CD4-positive, alpha-beta T cell treated with Interleukin-6 at 100 ng/mL for 8 hours (primary cell): ENCODE measurements at places on chromosomes 2 and 18.

GRCh38 chr18:47964053-47964452 is 33.6 kb upstream of the SMAD2 start:
- no peak for DNase-seq

DNA sequence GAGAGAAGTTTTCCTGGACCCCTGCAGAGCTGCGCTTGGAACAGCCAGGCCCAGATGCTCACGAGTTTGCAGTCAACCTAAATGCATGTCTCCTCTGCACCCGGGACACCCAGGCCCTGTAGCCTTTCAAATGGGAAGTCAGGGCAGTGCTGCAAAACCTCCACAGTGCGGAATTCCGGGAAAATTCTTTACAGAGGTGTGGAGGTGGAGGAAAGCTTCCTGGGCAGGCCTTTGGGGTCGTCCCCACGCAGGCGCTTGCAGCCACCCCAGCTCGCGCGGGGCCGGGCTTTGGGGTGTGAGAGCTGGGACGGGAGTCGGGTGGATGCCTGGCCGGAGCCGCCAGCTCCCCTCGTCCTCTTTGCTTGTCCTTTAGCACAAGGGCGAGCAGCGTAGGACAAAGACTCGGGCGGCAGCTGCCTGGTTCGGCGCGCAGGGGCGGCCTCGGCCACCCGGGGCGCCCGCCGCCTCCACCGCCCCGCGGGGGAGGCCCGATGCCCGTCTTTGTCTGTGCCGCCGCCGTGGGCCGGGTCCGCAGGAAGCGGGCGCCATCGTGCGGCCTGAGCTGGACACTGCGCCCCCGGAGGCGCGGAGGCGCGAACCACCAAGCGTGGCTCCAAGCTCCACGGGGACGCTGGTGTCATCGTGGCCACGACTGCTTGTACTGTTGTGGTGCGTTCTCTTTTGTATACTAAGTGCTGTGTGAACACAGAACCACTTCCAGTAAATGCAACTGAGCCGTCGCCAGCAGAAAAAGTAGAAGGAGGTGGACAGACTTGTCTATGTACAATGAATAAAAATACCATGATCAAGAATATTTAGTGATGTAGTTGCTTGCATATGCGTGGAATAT is 28.2 kb upstream of the BCL11A start:
- peak; percentile 26 for DNase-seq

GRCh38 chr2:105961599-105962146 is 217.0 kb downstream of the NCK2 start:
- DNase-seq: no peak

DNA sequence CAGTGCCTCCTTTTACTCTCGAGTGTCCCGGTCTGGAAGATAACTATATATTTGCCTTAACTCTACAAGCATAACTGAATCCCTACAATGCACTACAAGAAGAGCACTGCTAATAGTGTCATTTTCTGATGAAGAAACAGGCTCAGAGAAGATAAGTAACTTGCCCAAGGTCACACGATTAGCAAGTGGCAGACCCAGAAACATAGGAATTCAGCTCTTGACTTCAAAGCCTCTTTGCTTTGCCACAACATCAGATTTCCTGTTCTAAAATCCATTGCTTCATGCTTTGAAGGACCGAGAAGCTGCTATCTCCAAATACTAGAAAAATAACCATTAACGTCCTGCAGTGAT is 65.6 kb downstream of the HS1BP3 start:
- DNase-seq: no peak

- no peak for DNase-seq
These were observed 12.9 kb downstream of the CCL20 start for GRCh38 chr2:227826563-227826962.

DNA sequence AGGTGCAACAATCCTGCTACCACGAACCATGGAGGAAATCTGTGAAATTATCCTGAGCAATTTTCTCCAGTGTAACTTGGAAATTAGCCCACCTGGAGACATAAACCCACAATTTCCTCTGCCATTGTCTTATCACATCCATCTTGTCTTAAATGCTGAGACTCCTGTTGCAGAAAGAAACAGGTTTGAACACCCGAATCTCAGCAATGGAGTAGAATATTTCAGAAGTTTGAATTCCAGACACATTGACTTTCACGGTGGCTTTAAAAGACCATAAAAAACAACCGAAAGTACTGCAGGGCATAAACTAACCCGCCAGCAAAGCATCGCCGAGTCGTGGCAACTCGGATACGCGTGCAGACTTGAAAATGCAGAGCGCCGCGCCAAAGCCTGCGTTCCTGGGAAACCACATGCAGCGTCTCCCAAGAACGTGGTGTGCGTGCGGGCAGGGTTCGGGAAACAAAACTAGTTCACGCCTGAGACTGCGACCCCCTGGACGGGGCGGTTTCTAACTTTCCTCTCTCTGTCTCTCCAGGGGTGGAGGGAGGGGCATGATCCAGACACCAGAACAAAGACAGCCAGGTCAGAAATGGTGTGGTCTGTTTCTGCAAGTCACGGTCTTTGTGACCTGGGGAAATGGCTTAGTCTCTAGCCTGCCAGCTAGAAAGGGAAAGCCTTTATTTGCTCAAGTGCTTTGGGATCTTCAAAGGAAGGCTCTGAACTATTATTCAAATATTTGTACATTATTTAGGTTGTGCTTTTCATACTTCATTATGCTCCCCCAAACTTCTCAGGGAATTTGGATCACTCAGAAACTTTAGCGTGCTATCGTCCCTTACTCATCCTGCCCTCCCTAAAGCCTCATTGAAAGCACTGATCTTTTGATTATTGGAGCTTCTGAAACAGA is 26.9 kb upstream of the KCTD1 start:
- DNase-seq: no peak

DNA sequence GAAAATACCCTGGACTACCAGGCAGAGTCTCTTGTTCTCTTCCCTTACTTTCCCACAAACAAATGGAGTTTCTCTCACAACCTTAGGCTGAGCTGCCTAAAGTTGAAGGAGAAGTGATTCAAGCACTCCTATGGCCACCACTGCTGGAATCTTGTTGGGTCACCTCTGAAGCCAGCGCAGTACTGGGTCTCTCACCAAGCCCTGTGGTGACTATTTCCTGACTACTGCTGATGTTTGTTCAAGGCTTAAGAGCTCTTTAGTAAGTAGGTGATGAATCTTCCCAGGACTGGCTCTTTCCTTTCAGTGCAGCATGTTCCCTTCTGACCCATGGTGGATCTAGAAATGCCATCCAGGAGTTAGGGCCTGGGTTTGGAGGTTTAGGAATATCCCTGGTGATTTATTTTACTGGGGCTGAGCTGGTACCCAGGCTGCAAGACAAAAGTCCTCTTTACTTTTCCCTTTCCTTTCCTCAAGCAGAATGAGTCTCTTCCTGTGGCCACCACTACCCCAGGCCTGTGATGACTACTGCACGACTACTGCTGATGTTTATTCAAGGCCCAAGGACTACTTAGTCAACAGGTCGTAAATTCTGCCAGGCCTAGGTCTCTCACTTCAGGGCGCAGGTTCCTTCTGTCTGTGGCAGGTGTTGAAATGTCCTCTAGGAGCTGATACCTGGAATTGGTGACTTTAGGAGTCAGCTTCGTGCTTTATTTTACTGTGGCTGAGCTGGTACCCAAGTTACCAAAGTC is 121.8 kb downstream of the SLC4A10 start:
- no peak for DNase-seq

DNA sequence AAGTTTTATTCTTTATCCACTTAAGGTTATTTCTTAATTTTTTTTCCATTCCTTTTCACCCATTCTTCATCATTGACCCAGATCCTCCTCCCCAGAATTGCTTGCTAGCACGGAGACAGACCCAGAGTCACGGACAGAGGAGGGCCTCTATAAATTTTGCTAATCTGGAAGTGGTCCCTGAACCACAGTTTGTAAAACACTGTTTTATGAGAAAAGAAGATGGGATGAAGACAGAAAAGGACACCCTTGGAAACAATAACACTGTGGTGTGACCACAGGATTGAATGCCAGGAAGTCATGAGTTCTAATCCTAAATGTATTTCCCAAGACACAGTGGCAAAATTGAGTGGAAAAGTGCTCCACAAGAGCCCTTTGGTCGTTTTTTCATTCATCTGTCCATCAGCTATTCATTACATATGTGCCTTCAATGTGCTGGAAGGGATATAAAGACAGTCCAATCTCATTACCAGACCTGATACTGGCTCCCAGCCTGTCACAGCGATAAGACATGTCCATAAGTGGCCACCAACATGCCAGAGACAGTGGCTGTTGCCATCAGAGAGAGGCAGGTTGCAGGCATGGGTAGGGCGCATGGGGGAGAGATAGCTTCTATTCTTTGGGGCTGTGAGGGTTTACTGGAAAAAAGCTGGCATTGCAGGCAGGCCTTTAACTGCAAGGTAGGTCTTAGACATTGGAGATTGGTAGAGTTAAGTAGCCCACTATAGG is 175.2 kb upstream of the ALPP start:
- no peak for DNase-seq

DNA sequence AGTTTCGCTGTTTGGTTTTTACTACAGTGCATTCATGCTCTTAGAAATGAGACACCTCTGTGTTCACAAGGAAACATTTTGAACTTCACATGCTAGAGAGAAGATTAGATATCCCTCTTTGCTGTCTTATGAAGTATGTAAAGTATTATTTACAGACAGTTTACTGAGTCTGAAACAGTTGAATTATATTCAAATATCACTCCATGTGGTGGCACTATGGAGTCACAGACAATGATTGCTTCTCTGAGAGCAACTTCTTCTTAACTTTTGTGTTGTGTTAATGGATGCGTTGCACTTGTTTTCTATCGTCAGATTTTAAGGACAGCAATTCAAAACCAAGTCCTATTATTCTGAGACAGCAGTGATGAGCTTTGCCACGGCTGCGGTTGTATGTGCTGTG is 823.6 kb downstream of the GALR1 start:
- DNase-seq: no peak

GRCh38 chr2:54209379-54209778 is 46.6 kb downstream of the TSPYL6 start:
- no peak for DNase-seq

DNA sequence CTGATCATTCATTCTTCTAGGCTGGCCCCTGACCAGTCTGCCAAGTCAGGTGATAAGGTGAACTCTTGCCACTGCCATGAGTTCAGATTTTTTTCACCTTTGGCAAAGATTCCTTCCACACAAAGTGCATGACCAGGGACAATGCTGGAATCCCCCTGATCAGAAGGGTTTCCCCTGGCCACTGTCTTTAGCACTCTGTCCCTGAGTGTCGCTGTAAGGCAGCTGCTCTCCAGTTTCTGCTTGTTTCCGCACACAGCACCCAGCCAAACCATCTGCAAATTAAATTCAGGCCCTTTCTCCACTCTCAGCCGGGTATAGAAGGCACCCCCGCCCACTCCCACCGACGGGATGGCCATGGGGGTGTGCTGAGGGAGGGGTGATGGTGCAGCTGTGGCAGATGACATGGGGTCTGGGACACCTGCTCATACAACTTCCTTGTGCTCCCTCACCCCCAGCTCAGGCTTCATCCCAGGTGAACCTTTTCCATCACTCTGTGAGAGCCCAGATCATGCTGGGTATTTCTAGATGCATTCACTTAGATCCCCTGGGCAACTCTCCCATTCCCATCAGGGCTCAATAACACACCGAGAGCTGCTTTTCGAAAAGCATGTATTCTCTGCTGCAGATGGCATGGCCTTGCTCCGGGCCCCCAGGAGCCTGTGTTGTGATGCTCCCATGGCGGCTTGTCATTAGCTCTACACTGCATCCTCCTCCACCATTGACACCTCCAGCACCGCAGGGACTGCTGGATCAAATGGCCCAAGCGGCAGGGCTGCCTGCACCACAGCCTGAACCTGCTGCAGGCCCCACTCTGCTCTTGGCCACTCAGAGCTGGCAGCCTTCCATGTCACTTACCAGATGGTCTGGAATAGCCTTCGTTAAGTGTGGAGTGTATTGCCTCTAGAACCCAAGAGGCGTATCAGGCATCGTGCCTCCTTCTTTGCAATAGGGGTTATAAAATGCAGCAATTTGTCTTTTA is 52.3 kb upstream of the ROCK2 start:
- no peak for DNase-seq

- no peak for DNase-seq
These were observed 211.4 kb downstream of the PRKCE start for GRCh38 chr2:45862843-45863242.

DNA sequence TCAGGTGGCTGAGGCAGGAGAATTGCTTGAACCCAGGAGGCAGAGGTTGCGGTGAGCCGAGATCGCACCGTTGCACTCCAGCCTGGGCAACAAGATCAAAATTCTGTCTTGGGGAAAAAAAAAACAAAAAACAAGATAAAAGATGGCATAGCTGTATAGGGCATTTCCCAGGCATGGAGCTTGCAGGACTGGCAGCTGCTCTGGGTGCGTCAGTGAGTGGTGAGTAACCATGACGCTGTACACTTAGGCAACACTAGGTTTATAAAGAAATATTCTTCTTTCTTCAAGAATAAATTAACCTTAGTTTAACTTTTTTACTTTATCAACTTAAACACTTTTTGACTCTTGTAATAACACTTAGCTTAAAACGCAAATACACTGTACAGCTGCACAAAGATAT is 15.4 kb downstream of the TGOLN2 start:
- no peak for DNase-seq

- DNase-seq: no peak
These were observed 9.9 kb downstream of the TTC39C start for GRCh38 chr18:24024425-24024824.

DNA sequence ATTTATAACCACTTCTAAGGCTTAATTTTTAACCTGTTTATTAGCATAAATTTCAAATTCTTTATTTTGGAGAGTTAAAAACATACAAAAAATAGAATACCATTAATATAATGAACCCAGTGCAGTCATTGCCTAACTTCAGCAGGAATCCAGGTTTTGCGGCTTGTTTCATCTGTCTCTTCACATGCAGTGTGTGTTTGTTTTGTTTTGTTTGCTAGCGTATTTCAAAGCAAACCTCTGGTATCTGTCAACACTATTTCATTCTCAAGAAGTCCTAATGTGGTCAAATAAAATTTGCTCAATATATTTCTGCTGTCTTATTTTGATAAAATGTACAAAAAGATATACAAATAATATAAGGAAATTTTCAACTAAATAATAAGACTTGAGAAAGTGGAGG is 328.5 kb downstream of the AGPS start:
- no peak for DNase-seq

DNA sequence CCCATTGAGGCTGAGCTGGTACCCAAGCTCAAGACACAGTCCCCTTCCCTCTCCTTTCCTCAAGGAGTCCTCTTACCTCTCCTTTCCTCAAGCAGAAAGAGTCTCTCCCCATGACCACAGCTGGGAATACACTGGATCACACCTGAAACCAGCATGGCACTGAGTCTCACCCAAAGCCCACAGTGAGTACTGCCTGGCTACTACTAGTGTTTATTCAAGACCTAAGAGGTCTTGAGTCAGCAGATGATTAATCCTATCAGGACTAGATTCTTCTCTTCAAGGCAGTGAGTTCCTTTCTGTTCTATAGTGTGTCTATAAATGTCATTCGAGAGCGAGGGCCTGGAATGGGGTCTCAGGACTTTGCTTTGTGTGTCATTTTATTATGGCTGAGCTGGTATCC is 111.4 kb downstream of the METTL4 start:
- no peak for DNase-seq
